ENCODE measurements at places on chromosomes 2 and 18. TPM values are rescaled to one million over a fixed set of nuclear protein-coding genes. Genes with fewer than 3 reads are reported as not detected.

The MC4R gene
- not detected for total RNA-seq

The SGPP2 gene
- total RNA-seq = 2.3 TPM

The KRTCAP3 gene
- total RNA-seq = 0.63 TPM

The LAMA3 gene
- 3.5 TPM for total RNA-seq

The CCL20 gene
- not detected for total RNA-seq

The CGREF1 gene
- 0.80 TPM for total RNA-seq

The NCKAP1 gene
- total RNA-seq = 142 TPM

The FSHR gene
- not detected for total RNA-seq

The SIX2 gene
- 0.91 TPM for total RNA-seq

The IL36G gene
- total RNA-seq = not detected

The C2orf81 gene
- total RNA-seq = 0.82 TPM

The GRB14 gene
- total RNA-seq = 39.3 TPM

The PLCL1 gene
- total RNA-seq = 78.6 TPM

The MCFD2 gene
- total RNA-seq = 61.2 TPM

The COLEC11 gene
- total RNA-seq = 4.9 TPM

The CDK5R2 gene
- total RNA-seq = not detected

The MCM6 gene
- total RNA-seq = 2.9 TPM

The HTR2B gene
- total RNA-seq = 1.5 TPM

The SPP2 gene
- total RNA-seq = not detected

The GREB1 gene
- total RNA-seq = 7.8 TPM

The PDE1A gene
- total RNA-seq = 17.3 TPM

The ZSWIM2 gene
- not detected for total RNA-seq

The SAG gene
- not detected for total RNA-seq

The ANO7 gene
- total RNA-seq = 0.80 TPM

The MRPL33 gene
- 390 TPM for total RNA-seq

The RETSAT gene
- 39.4 TPM for total RNA-seq

The UGT1A4 gene
- not detected for total RNA-seq

The IL1B gene
- 0.27 TPM for total RNA-seq

The PARD3B gene
- total RNA-seq = 9.1 TPM

The EHD3 gene
- total RNA-seq = 29.7 TPM

The HAUS1 gene
- 6.4 TPM for total RNA-seq

The TXNL4A gene
- total RNA-seq = 92.0 TPM

The DSEL gene
- 1.6 TPM for total RNA-seq

The OSGEPL1 gene
- total RNA-seq = 9.8 TPM

The CXCR4 gene
- 3.2 TPM for total RNA-seq

The IHH gene
- total RNA-seq = not detected

The RESP18 gene
- total RNA-seq = not detected

The TRIM54 gene
- total RNA-seq = 285 TPM
